CD8-positive, alpha-beta memory T cell (primary cell): ENCODE measurements at places on chromosomes 6 and 20. TPM values are rescaled to one million over a fixed set of nuclear protein-coding genes. Genes with fewer than 3 reads are reported as not detected.

GRCh38 chr6:13375360-13375878 lies 47.1 kb upstream of the TBC1D7 start:
- no peak for DNase-seq

GRCh38 chr20:38162878-38163875 lies 1.9 kb downstream of the TGM2 start:
- no peak for DNase-seq

Gene TFAP2A
- not detected for total RNA-seq

- no peak for DNase-seq
Observed at GRCh38 chr6:107833136-107833535, 9.0 kb upstream of the SCML4 start.

Gene ATG5
- total RNA-seq = 44.5 TPM

Gene DCBLD1
- total RNA-seq = 4.1 TPM

DNA sequence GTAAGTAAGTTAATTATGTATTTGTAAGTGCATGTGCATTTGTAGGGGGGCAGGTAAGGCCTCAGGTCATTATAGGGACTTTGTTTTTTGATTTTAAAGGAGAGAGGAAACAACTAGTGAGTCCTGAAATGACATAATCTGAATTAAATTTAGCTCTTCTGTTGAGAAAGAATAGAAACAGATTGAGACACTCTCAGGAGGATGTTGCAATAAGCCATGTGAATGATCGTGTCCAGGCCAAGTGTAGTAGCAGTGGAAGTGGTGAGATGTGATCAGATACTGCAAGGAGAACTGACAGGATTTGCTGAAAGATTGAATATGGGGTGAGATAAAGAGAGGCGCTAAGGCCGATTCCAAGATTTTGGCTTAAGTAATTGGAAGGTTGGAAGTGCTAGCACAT lies 2.6 kb upstream of the CENPW start:
- no peak for DNase-seq

DNA sequence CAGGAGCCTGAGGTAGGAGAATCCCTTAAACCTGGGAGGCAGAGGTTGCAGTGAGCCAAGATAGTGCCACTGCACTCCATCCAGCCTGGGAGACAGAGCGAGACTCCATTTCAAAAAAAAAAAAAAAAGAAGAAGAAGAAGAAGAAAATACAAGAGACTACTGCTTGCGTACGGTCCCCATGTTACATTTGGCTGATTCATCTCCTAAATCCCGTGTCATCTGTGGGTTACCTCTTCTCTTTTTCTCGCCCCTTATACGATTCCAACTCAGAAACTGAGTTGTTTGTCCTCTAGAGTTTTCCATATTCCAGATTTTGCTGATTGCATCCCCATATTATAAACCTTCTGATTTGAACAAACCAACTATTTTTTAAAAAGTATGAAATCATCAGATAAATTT lies 62.4 kb upstream of the NELFCD start:
- no peak for DNase-seq

GRCh38 chr6:37460805-37461204 lies 27.8 kb downstream of the CMTR1 start:
- DNase-seq = no peak

- no peak for DNase-seq
Observed at GRCh38 chr6:147621961-147622360, 113.5 kb downstream of the SAMD5 start.

DNA sequence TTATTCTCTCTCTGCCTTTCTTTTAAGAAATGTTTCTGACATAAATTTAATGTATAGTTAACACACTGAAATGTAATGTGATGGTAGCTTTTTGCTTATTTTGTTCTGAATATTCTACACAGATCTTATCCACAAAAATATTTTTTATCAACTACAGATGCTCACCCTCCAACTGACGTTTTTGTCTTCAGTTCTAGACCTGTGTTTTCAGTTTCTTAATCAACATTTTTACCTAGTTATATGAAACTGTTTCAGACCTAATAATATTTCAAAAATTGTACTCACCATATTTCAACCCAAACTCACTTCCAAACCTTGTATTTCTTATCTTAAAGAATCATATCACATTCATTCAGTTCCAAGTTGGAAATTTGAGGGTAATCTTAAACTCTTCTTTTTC lies 452.8 kb downstream of the RFPL4B start:
- DNase-seq = no peak

- no peak for DNase-seq
Observed at GRCh38 chr20:16350465-16350864, 222.8 kb downstream of the KIF16B start.

GRCh38 chr20:47725248-47725973 lies 59.9 kb downstream of the SULF2 start:
- DNase-seq = peak; percentile 89

DNA sequence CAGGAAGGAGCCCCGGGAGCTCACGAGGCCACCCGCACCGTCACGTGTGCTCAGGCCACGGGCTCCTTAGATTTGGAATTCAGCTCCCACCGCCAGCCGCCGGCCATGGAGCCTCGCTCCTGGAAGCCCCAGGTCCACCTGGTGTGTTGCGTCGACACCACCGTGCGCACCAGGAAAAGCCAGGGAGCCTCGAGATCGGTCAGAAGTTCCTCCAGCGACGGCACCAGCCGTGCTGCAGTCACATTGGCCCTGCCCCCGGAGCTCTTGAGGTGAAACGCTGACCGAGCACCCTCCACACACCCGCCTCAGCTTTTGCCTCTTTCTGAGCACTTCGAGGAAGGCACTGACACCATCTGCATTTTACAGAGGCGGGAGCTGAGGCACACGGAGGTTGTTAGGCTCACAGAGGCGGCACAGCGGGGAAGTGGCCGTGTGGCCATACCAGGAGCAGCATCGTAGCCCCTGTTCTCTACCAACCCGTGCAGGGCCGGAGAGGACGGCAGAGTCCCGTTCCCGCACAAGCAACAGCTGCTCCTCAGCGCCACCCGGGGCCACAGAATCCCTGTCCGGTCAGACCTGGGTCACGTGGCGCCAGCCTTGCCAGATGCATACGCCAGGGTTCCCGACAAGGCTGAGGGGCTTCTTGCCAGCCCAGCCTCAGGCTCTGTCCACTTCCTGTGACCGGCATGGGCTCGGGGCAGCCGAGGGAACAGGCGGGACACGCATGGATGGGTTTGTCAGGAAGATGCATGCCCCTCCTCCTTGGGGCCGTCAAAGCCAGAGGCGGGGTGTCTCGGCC lies 7.6 kb downstream of the NKAIN4 start:
- no peak for DNase-seq

DNA sequence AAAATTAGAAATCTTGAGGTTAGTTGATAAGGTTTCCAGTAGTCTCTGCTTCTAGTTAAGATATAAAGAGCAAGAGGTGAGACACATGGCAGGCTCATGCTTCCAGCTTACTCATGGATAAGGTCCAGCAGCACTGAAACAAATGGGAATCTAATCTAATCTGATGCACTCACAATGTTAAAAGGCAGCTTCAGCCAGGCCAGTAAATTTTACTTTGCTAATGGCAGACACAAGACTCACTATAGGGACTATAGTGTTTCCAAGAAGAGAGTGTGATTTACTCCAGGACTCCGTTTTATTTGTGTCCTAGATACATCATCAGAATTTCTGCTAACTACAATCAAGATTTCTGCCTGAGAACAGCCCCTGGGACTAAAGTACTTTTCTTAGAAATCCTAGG lies 324.8 kb downstream of the SMOC2 start:
- DNase-seq = no peak

DNA sequence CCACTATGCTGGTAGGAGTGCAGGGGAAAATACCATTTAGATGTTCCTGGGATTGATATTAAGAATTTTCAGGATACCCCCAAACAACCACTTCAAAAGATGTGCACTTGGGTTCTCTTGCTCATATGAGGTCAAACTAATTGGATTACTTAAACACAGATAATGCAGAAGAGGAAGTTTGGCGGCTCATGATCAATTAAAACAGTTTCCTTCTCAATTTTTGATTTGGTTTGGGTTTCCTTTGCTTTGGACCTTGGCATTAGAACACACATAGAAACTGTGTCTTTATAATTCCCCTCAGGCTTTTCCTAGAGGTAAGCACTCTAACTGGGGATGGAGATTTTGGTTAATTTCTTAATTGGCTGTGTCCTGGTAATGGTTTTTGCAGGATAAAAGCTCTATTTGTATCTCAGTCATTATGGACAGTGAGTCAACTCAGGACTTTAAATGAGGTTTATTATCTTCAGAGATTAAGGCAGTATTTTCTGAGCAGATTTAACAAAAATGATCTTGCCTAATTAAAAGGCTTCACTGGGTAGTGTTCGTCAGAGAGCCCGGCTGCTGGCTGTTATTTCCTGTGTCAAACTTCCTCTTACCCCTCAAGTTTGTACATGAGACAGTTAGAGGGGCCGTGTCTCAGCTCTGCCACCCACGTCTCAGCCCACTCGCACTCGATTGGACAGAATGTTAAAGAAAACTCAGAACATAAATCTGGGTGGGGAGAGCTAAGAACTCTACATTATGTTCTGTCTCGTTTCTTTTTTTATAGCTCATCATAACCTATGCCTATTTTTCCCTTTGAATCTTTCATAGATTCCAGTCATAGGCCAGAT lies 50.3 kb upstream of the PREP start:
- peak; percentile 58 for DNase-seq

DNA sequence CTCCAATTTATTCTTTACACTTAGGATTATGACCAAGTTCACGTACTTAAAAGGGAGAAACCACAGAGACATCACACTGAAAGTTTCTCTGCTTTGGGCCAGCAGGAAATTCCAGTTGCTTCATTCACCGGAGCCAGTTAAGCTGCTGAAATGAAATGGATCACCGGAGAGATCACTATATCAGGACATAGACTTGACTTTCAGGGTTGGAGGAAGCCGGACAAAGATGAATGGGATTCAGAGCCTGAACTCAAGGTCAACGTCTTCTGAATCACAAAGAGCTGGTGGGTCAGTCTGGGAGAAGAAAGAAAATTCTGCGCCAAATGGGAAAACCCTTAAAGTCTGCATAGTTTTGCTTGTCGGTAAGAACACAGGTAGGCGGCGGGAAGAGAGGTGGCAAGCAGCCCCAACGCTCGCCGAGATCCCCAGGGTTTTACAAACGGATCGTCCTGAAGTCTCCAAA lies 81.9 kb upstream of the CCDC28A start:
- no peak for DNase-seq

Gene PTCHD4
- not detected for total RNA-seq

DNA sequence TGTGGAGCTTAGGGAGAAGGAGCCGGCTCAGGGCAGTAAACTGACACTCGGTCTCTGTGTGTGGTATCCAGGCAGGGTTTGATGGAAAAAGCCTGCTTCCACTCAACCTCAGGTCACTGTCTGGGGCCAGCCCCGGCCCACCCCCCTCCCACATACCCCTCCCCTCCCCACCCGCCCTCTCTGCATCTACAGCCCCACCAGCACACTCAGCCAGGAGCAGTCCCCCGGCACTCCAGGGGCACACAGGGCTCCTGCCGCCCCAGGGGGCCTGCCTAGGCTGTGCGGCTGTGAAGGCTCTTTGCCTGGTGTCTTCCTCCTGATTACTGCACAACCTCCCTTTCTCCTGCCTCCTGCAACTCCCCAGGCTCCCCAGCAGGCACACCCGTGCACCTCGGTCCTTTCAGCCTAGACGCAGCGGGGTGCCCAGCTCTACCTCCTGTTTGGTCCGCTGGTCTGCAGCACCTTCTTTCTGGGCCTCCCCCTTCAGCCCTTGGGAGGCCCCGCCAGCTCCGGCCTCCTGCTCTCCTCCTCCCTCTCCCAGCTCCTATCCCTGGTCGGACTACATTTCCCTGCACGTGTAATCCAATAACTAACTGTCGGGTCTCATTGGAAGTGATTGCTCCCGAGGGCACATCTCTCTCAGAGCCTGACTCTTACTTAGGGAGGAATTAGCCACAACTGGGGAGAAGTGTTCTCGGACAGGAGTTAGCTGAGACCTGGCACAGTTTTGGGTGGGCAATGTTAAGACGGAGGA lies 1.3 kb upstream of the FOXF2 start:
- DNase-seq = no peak

Gene B3GALT4
- total RNA-seq = 7.0 TPM

DNA sequence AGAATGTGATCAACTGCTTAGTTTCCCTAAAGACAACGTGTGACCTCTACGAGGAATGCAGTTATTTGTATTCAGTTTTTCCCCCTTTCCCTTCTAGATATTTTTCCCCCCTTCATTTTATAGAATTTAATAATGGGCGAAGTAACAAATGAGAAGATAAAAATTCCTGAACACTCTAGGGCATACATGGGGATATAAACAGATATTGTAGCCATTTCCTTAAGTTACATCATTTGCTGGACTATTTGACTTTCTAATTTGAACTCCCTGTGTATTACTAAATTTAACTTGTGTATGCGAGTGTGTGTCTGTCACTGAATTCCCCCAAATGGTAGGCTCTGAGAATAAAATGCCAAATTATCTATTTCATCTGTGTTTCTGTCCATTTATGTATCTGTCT lies 99.0 kb upstream of the ZFP64 start:
- no peak for DNase-seq

DNA sequence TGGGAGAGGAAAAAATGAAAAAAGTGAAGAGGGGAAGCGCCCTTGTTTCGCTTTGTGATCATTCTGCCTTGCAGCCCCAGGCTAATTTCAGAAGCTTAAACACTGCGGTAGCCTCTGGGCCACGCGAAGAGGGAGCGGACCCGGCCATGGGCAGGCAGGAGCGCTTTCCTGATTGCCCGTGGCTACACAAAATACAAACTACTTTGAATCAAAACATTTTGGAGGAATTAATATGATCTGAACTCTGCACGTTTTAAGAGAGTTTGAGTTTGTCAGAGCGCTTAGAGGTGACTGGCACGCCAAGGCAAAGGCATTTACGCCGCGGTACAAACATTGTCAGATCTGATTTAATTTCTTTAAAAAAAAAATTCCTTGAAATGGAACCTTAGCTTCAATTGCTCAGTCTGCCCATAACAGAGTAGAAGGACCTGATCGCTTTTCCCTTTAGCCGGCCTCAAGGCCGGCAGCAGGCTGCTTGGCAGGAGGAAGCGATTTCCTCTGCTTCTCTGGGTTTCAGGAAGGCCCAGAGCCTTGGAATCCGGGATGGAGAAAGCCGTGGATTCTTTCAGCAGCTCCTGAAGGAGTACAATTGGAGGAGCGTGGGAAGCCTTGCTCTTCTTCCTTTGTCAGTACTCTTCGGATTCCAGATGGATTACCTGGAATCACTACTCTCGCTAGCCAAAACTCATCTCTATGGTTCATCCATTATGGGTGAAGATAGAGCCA lies 9.7 kb downstream of the TFAP2D start:
- no peak for DNase-seq

GRCh38 chr6:81451787-81452186 lies 300.7 kb downstream of the TENT5A start:
- no peak for DNase-seq

DNA sequence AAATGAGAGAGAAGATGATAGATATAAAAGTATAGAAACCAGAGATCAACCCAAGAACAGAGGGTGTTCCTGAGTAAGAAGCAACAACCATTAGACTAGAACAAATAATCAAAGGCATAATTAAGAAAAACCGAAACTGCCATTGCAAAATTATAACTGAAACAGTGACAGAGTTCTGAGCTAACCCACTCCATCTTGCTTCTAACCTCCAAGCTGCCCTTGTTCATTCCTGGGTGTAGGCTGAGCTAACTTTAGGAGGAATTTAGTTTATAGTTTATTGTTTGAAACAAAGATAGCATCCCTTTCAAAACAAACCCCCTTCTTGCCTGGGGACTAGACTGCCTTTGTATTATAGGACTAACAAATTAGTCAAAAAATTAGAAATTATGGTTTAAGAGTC lies 56.1 kb upstream of the PRND start:
- DNase-seq = no peak
